Upper lobe of right lung (tissue), 1 donor: ENCODE measurements at places on chromosomes 1 and 21. TPM values are rescaled to one million over a fixed set of nuclear protein-coding genes. Genes with fewer than 3 reads are reported as not detected.

Gene PDIK1L
- 11.4 TPM for total RNA-seq

Gene NBPF3
- total RNA-seq = 6.7 TPM

Gene FOXO6
- total RNA-seq = 0.43 TPM

Gene GBP2
- 40.8 TPM for total RNA-seq

Gene LIPI
- total RNA-seq = not detected

DNA sequence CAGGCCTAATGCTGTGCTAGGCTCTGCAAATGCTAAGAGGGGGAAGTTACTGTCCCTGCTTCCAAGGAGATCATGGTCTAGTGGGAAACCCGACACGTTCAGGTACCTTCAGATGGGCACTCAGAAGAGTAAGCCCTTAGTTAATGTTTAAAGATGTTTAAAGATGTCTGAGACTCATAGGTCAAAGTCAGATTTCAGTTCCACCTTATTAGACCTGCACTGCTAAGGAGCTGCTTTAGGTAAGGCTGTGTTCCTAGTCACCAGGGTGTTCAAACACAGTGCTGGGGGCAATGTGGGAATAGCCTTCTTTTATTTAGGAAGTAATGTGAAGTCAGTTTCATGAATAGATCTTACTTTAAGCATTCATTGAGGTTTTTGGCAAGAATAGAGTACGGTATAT is 3.8 kb upstream of the RUSC1 start:
- no peak for DNase-seq

GRCh38 chr1:110570901-110571300 is 35.3 kb downstream of the KCNA2 start:
- DNase-seq = no peak

- DNase-seq = peak; percentile 76
Measured at GRCh38 chr1:46302641-46303037, 777 bp downstream of the LRRC41 start.

DNA sequence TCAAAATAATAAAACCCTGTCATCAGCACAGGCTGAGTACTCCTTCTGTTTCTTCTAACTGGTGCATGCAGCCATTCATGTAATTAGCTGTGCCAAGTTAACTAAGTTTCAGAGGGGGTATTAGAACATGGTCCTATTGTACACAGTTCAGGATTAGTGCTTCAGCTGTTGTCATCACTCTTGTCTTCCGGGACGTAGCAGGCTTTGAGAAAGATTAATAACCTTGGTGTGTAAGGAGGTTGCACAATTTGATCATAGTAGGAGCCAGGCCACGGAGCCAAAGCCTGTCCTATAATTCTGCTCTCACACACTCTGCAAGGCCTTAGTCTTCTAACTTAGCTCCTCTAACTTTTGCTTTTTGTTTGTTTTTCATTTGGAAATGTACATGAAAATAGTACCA is 44.7 kb downstream of the PTGFRN start:
- DNase-seq = no peak

DNA sequence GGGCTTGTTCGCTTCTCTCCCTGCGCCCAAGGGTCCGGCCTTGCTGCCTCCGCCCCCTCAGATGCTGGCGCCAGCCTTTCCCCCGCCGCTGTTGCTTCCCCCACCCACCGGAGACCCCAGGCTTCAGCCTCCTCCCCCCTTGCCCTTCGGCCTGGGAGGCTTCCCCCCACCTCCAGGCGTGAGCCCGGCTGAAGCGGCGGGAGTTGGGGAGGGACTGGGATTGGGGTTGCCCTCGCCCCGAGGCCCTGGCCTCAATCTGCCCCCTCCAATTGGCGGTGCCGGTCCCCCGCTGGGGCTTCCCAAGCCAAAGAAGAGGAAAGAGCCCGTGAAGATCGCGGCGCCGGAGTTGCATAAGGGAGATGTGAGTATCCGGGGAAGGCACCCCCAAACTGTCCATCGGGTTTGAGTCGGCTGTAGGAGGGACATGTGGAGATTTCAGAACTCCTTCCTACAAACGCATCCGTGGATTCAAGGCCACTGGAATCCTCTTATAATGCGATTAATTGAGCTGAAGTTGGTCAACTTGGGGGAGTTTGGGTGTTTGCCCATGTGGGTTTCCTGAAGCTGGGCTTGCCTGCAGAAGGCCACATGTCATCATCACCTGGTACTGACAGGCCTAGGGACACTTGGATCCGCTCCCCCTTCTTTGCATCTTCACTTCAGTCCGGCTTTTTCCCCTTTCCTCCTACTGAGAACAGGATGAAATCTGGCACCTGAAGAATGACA is 707 bp downstream of the PRCC start:
- peak; percentile 79 for DNase-seq

DNA sequence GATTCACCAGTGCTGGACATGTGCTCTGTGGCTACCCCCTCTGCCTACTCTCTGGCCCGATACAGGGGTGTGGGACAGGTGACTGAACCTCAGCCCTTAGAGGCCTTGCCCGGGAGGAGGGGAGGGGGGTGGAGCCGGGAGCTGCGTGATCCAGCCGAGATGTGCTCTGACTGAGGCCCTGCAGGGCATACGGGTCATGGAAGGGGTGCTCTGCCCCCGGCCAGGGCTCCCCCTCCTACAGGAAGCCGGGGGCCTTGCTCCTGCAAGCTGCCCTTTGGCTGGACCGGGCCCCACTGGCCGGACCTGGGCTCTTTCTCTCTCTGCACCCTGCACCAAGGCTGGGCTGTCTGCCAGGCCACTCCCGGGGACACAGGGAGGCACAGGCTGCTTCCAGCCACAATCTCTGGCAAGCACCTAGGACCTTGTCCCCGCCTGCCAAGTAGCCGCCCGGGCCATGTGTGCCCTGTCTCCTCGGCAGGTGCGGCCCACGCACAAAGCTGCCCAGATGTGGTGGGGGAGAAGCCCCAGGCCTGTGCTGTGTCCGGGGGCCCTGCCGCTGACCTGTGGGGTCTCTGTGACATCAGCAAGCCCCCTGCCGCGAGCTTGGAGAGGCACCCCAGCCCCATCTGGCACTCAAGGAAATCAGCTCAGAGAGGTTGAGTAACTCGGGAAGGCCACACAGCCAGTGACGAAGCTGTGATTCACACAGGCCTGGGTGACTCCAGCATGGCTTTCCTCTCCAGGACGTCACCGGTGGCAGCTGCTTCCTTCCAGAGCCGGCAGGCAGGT is 1.5 kb downstream of the SCNN1D start:
- peak; percentile 91 for DNase-seq

DNA sequence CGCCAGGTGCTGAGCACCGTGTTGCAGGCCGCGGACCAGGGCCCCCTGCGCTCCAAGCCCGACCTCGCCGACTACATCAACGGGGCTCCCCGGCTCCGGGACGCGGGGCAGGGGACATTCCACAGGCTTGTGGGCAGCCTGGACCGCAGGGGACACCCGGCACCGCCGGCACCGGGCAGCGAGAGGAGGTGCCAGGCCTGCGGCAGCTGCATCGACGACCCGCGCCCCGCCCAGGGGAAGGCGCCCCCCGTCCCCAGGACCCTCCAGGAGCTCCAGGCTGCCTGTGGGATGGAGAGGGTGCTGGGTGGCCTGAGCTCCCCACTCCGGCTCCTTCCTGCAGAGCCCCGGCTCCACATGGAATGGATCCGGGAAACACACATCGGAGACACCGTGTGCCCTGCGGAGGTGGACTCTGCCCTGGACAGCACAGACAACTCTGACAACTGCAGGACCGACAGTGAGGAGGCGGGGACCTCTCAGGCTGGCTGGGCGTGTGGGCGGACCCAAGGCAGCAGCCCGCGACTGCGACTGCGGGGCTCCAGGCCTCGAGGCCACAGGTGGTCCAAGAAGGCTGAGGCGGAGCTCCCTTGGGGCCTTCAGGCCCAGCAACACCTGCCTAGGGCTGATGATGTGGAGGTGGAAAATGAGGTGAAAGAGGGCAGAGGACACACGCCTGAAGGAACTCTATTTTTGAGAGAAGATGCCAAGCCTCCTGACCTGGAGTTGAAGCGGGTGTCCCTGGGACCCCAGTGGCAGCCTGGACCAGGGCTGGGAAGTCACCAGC is 22.8 kb downstream of the KIAA1614 start:
- DNase-seq = no peak

- no peak for DNase-seq
Measured at GRCh38 chr1:176843352-176844297, 320.9 kb downstream of the ASTN1 start.
